ENCODE measurements at places on chromosomes 2 and 18.

DNA sequence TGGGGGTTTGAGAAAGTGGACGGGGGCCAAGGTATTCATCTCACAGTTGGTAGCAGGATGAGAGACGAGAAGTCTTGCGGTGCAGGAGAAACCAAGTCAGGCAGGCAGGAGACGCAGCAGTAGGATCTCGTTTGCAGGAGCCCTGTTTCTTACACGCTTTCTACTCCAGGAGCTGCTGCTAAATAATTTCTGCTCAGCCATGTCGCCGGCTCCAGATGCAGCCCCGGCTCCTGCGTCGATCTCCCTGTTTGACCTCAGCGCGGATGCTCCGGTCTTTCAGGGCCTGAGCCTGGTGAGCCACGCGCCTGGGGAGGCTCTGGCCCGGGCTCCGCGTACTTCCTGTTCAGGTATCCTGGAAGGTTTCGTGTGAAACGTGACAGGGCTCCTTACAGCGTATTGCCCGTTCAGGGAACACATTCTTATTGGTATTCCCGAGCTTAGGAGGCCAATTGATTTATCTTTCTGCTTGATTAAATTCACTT, 494 bp downstream of the ANKZF1 start:
- no peak for DNase-seq

DNA sequence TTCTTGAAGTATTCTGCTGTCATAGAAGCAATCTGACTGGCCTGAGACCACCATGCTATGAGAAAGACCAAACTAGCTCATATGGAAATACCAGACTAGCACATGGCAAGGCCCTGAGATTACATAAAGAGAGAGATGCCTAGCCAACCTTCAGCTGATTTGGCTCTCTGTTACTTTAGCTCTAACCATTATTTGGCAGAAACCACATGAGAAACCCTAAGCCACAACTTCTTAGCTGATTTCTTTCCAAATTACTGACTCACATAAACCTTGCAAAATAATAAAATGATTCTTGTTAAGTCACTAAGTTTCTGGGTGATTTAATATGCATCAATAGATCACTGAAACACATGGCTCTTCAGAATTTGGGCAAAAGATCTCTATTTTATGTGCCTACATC, 295.0 kb upstream of the ZNF521 start:
- no peak for DNase-seq

GRCh38 chr2:99865818-99866676, 276.3 kb downstream of the AFF3 start:
- no peak for DNase-seq

DNA sequence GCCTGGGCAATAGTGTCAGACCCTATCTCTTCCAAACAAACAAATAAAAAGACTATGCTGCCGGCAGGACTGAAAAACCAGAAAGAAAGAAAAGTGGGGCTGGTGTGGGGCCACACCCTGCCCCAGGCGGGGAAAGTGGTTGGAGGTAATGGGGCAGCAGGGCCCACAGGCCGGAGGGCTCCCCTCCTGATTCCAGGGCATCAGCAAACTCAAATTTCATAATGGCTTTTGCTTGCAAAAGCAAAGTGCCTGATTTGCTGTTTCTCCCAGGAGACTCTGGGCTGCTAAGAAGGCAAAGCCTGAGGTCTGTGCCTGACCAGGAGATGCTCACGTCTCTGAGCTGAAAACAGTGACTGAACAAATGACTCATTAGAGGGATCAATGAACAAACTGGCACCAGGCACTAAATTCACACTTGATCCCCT, 121.9 kb downstream of the HDAC4 start:
- DNase-seq, result peak; percentile 42

All from HCT116 (cell line).